Stimulated activated CD4-positive, alpha-beta T cell treated with anti-CD3 and anti-CD28 coated beads, TNF-alpha, amount 100 ng/mL, for 4 hours (primary cell): ENCODE measurements at places on chromosomes 5 and 9.

GRCh38 chr5:14615365-14615764 lies 33.8 kb downstream of the OTULINL start:
- no peak for DNase-seq

DNA sequence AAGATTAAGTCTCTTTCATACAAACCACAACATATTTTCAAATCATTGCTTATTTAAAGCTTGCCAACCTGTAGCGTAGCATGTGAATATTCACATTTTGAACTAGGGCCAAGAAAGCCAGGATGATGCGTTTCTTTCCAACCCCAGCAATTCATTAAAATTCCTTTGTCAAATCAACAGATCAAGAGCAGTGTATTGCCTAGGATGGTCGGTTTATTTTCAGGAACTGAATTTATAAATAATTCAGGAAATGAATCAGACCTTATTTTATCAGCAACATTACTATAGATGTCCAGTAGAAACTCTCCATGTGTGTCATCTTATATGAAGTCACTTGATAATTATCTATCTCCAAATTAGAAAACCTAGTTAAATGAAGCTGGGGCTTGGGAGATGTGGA lies 13.2 kb upstream of the AUH start:
- no peak for DNase-seq

DNA sequence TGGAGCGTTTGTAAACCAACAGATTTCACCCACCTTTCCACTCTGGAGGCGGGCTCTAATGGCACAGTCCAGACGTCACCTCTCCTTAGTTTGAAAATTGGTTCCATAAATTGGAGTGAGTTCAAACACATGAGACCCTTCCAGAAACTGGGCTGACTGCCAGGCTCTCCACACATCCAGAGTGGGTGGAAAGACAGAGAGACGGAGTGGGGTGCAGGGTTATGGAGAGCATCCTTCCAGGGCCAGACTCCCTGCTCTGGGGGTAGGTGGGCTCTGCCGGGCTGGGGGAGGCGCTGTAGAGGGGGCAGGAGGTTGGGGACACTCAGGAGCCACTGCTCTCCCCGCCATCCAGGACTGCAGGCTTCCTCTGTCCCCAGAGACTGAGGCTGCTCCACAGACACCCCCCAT lies 104.7 kb upstream of the PHYKPL start:
- no peak for DNase-seq

- no peak for DNase-seq
Measured at GRCh38 chr9:135574331-135574730, 12.8 kb downstream of the PAEP start.

GRCh38 chr5:151427258-151427657 lies 20.1 kb upstream of the SLC36A1 start:
- DNase-seq = no peak

DNA sequence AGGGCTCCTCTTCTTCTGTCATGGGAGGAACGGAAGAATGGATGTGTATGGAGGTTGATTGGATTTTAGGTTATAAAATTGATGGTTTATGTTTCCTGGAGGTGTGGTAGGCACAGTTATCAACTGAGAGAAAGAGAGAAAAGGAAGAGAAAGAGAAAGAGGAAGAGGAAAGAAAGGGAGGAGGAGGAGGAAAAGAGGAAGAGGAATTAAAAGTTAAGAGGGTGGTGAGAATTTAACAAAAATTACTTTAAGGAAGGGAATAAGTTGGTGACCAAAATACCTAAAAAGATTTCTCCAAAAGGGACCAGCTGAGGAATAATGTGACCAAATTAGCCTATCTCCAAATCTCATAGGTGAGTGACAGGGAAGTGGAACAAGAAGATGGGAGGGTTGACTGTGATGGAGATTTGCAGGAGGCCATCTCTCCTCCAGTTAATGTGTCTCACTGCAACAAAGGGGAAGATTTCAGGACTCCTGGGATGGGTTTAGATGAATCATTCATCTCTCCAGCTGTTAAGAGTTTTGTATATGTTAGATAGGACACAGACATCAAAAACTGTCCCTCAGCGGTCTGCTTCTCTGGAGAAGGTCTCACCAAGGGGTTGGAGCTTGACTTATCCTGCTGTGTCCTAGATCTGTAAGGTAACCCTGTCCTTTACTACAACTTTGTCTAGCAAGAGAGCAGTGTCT lies 76.0 kb upstream of the TMC1 start:
- no peak for DNase-seq

- no peak for DNase-seq
Measured at GRCh38 chr9:16879416-16879815, 8.9 kb upstream of the BNC2 start.

DNA sequence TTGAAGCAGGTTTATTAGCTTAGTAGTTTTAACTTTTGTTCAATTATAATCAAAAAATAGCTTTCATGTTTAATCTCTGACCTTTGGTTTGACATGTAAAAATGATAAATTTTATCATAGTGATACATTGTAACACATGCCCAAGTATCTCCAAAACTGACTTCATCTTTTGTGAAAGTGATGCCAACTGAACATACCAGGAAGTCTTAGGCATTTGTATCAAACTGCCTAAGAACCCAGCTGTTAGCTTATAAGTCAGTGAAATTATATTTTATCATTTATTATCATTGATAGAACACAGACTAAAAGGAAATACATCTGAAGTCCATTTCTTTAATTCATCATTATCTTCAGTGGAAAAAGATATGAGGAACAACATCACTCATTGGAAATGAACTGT lies 39.1 kb downstream of the NIPBL start:
- DNase-seq = no peak

GRCh38 chr9:109627042-109627441 lies 128.9 kb upstream of the PTPN3 start:
- DNase-seq = no peak

GRCh38 chr5:54691656-54692055 lies 174.1 kb downstream of the SNX18 start:
- DNase-seq = no peak

- no peak for DNase-seq
Measured at GRCh38 chr5:132898094-132898493, 24.6 kb downstream of the LEAP2 start.

DNA sequence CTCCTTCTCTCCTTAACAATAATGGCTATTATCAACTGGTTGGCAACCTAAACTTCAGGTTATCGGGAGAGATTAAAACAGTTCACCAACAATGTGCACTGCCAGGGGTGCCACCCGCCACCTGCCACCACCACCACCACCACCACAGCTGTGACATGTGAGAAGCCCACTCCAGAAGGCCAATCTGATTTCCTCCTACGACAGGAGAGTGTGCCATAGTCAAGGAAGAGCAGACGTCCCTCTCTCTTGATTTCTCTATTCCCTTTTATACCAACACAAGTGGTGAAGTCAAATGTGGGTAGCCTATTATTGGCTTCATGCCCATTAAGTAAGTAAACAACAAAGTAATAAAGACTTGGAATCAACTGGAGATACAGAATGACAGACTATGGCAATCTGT lies 22.4 kb downstream of the GNAQ start:
- no peak for DNase-seq

- DNase-seq = no peak
Measured at GRCh38 chr5:31638345-31638744, 586 bp upstream of the PDZD2 start.

GRCh38 chr5:101435768-101436167 lies 532.7 kb upstream of the ST8SIA4 start:
- DNase-seq = no peak

- no peak for DNase-seq
Measured at GRCh38 chr9:136804509-136805206, 3.1 kb upstream of the RABL6 start.

DNA sequence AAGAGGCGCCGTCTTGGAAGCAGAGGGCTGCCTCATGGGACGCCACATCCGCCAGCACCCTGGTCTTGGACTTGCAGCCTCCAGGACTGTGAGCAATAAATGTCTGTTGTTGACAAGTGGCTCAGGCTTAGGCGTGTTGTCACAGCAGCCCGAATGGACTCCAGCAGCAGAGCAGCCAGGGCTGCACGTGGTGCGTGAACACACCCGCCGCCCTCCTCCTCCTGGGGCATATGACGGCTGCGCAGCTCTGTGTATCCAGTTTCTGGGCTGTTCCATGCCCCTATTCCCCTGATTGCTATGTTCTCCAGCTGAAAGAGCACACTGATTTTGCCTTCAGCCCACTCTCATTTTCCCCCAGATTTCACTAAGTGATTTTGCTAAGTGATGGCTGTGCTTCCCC lies 36.0 kb upstream of the CLPTM1L start:
- DNase-seq = no peak

DNA sequence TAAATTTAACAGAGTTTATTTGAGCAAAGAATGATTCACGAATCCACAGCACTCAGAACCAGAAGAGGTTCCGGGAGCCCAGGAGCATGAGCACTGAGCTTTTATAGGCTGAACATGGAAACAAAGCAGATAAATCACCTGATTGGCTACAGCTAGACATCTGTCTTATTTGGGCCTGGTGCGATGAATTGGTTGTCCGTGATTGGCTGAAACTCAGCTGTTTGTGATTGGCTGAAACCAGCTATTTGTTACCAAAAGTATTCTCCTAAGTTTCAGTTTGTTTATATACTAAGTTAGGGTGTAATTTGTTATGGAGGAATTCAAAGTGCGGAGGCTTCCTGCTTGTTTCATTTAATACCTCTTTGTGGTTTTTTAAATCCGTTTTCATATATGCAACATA lies 15.8 kb upstream of the LCP2 start:
- DNase-seq = no peak

- DNase-seq = no peak
Measured at GRCh38 chr5:95237324-95237723, 47.6 kb downstream of the MCTP1 start.

GRCh38 chr5:14440582-14441431 lies 140.8 kb upstream of the OTULINL start:
- DNase-seq = no peak

DNA sequence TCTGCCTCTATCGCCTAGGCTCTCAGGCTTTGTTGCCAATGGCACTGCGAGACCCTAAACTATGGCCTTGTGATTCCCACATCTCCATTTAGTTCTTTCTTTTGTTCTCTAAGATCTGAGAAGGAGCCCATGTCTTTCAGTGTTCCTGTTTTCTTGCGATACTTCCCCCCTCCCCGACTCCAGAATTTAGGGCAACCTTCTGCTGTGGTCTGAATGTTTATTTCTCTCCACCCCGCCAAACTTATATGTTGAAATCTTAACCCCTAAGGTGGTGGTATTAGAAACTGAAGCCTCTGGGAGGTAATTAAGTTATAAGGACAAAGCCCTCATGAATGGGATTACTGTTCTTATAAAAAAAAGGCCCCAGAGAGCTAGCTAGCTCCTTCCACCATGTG lies 6.4 kb downstream of the TMC1 start:
- DNase-seq = no peak

GRCh38 chr5:59661954-59662615 lies 231.4 kb downstream of the PDE4D start:
- DNase-seq = no peak

DNA sequence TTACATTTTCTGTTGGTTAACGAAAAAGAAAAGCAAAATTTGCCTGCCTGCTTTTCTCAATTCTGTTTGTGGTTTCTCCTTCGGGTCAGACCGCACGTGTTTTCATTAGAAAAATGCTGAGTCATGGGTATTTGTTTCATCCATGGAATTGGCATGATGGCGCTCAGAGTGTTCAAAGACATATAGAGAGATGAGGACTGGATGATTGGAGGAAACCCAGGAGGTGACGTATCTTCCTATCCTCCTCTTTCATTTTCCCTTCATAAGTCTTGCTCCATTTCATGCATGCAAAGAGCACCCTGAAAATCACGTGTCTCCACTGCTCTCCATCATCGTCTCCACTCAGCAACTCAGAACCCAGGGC lies 353.8 kb upstream of the WWC1 start:
- DNase-seq = no peak

DNA sequence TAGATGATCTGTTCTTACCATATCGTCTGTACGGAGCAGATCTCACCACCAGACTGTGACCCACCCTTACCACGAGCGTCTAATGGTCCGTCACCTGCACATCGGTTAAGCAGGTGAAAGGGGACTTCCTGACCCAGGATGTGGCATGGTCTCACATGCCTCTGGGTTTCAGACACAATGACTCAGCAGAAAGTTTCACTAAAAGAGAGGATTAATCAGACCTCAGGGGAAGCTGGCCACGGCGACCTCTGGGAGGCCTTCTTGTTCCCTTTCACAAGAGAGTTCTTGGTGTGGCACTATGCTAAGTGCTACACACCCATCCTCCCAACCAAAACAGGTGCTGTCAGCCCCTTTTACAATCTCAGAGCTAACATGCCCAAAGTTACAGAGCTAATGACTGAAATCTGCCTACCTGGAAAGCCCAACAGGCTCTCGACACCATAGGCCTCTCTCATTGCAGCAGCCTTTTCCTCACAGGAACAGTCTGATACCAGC lies 41.6 kb downstream of the ADAMTS12 start:
- no peak for DNase-seq

- DNase-seq = no peak
Measured at GRCh38 chr9:137243626-137244485, 2.8 kb downstream of the TUBB4B start.

DNA sequence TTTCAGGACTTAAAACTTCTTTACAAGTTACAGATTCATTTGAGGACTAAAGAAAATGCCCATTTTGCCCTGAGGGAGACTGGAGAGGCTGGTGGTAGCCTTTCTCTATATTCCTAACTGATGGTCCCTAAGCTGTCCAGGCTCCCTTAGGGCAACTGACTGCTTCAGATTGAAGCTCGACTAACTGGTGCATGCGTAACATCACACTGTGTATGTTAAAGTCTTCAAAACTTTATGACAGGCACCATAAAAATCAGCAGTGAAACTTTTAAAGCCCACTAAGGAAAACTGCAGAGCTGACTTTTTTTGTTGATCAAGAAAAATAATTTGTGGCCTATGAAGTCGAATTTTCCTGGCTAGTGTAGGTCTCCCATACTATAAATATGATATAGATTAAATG lies 233.0 kb upstream of the RPS23 start:
- no peak for DNase-seq

- no peak for DNase-seq
Measured at GRCh38 chr9:129141066-129142041, 30.1 kb downstream of the PTPA start.

DNA sequence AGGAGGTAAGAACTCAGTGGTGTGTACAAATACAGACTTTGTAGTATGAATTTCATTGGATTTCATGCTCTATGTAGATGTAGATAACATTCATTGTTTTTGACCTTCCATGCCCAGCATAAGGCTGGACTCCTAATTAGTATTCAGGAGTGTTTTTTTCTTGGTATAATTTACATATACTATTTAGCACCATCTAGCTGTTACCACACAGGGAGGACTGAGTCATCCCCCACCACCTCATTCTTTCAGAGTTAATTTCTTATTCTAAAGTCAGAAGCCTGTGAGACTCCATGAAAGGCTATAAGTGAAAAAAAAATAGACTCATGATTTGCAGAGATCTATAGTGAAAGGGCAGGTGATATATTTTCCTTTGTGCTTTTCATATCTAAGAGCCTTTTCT lies 555.0 kb downstream of the PRR16 start:
- DNase-seq = no peak

DNA sequence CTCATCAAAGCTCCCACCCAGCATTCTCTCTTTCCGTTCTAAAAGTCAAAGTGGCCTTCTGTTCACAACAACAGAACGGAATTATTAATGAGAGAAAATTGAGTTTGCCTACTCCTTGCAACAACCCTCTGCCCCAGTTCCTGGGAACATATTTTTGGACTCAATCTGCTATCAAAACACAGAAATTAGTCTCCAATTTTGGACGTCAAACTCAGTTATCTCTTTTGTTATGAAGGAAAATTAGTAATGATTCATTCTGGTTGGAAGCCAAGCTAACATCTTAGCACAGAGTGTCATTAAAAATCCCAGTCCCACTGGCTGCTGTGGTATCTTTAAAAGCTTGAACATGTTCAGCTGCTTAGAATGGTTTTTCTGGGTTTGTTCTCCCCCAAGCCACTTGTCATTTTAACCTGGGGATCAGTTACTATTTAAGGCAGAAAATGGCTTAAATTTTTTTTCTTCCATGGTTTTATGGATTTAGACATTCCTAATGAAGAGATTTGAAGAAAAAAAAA lies 343.2 kb downstream of the TRIM32 start:
- no peak for DNase-seq
